ENCODE measurements at places on chromosomes 12 and 14.
A peak's percentile ranks its signal among the peaks of the same experiment; 100 is the strongest.

DNA sequence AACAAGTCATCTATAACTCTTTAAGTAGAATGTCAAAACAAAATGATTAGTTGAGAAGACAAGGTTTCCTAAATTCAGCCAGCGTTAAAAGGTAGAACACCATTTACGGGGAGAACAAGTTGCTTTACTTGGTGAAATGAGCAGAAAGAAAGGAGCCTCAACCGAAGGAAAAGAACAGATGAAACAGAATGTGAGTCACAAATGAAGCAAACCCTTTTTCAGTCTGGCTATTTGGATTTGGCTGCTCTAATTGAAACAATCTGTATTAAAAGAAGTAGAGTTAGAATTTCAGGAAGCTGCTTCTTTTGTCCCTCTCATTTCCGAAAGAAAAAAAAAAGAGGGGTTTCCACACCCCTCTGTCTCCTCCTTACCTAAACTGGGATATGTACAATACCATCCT lies 34.6 kb downstream of the CEP128 start:
- DNase-seq = no peak

DNA sequence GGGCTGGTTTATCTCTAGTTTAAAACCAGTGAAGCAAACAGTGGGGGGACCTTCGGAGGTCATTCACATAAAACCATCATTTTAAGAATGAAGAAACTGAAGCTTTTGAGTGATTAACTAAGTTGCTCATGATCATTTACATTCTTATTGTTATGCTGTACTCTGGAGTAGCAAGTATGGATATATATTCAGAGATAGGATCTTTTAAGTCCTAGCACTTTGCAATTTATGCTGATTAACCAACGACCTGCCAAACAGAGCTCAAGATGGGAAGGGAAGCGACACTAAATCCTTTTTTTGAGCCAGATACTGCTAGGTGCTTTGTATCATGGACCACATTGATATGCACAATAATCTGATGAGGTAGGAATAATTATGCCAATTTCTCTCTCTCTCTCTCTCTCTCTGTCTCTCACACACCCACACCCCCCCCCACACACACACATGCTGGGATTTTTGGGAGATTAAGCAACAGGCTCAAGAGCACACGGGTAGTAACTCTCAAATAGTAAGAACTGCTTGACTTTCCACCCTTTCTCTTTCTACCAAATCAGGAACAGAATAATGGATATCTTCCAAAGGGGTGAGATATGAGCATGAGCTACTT lies 303.4 kb downstream of the APAF1 start:
- DNase-seq = no peak

- DNase-seq = no peak
Observed at GRCh38 chr14:36129181-36129580, 47.3 kb downstream of the PTCSC3 start.

DNA sequence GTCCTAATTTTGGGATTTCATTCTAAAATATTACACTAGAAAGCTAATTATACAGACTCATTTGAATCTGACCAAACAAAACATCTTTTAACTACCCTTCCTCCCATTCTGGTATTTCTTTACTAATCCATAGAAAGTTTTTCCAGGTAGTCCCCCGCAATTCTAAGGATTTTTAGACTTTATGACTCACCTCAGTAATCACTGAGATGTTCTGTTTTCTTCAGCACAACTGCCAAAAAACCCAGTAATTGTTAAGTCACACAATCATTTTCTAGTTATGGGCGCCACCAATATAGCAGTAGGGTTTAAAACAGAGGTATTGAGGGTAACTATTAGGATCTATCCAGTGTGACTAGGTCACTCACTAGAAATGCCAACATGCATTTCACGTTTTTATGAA lies 1.6 kb upstream of the ARID4A start:
- no peak for DNase-seq

GRCh38 chr12:3464561-3464960 lies 26.4 kb upstream of the PRMT8 start:
- DNase-seq = no peak

GRCh38 chr12:2753536-2753935 lies 41.2 kb upstream of the FKBP4 start:
- no peak for DNase-seq

DNA sequence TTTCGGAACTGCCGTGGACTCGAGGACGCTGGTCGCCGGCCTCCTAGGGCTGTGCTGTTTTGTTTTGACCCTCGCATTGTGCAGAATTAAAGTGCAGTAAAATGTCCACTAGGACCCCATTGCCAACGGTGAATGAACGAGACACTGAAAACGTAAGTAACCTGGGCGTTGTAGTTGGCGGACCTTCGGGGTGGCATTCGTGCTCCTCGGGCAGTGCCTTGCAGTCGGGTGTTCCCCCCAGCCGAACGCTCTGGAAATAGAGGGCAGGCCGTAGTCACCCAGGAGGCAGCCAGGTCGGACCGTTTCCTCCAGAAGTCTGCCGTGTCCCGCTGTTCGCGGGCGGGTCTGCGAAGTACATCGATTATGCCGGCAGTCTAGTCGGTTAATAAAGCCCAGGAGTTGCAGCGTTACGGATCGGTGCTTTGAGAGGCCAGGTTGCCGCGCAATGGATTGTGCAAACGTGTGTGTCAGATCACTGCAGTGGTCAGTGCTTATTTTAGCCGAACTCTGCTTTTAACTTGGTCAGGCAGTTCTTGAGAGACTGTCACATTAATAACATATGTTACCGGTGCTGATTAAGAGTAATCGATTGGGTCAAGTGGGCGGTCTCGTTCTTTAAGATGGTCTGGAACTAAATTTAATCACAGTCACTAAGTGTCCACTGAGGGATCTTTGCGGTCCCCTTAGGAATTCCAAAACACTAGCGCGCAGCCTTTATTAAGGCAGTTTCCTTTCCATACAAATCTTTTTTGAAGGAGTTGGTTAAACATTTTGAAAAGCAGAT lies 906 bp downstream of the MARK3 start:
- peak; percentile 47 for DNase-seq

GRCh38 chr12:2858944-2859421 lies 2.1 kb upstream of the TEX52 start:
- DNase-seq = no peak

DNA sequence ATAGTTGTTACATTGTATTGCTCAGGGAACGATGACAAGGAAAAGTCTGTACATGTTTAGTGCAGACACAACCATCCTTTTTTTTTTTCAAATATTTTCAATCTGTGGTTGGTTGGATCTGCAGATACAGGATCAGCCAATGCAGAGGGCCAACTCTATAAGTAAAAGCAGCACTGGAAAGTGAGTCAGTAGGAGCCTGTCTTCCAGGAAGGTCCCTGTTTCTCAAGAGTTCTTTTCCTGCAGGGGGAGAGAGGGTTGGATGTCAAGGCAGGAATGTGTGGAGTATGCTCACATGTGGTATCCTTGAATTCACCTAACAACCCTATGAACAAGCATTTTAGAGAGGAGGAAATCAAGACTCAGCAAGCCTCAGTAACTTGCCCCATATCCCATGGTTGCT lies 409.1 kb downstream of the NPAS3 start:
- no peak for DNase-seq

DNA sequence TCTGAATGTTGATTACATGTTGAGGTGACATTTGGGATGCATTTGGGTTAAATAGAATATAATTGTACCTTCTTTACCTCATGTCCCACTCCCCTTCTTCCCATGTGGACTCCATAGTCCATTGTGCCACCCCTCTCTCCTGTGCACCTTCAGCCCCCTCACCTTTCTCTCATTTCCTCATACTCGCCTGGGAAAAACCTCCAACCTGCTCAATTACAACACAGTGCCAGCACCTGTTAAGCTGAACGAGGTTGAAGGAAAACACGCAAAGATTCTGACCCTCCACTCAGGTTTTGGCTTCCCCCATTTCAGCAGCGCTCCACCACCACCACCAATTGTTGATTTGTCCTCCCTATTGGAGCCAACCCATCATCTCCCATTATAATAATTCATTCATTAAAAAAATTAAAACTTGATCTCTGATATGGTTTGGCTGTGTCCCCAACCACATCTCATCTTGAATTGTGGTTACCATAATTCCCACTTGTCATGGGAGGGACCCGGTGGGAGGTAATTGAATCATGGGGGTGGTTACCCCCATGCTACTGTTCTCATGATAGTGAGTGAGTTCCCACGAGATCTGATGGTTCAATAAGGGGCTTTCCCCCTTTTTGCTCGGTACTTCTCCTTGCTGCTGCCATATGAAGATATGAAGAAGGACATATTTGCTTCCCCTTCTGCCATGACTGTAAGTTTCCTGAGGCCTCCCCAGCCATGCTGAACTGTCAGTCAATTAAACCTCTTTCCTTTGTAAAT lies 33.7 kb upstream of the PPP2R5C start:
- DNase-seq = no peak

DNA sequence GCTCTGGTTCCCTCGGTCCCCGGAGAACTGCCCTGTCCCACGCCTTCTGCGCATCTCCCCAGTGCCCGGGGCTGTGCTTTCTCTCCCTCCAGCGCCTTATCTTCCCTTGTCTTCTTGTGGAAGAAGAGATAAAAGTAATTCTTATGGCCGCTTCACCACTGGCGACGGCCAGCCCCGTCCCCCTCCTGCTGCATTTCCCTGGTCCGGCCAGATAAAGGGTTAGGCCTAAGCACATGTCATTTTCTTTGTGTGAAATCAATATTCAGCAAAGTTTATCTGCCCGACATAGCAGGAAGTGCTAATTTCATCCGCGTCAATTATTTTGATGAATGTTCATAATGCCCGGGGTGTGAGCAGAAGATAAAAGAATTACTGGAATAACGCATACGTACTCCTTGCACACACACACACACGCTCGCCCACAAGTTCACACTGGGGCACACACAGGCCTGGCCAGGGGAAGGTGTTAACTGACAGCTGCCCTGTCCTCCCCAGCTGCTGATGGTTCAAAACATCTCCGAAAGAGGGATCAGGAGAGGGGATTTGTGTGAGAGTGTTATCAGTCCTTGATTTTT lies 177.7 kb upstream of the LHX5 start:
- no peak for DNase-seq

DNA sequence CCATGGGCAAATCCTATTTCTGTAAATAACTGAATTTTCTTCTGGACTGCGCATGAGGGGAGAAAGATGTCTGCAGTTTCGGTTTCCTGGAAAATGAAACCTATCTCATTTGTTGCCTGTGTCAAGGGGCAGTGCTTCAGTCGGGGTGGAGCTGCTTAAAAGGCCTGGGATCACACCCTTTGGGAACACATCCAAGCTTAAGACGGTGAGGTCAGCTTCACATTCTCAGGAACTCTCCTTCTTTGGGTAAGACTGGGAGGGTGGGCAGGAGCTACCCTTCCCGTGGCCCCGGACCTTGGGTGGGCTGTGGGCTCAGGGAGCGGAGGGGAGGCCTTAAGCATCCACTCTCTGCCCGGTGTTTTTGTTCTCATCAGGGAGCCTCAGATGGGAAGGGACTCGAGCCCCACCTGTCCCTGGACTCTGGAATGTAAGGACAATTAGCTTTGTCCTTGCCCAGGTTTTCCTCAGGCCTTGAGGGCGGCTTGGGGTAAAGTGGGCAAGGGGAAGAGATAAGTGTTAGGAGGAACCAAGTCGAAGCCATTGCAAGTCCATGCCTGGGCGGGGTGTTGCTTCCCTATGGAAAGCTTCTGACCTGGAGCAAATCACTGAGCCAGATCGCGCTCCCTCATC lies at the start of gene IFI27:
TSS of gene IFI27 (plus strand) at position 185 of the 630 bp plus-strand sequence.
- no peak for DNase-seq

DNA sequence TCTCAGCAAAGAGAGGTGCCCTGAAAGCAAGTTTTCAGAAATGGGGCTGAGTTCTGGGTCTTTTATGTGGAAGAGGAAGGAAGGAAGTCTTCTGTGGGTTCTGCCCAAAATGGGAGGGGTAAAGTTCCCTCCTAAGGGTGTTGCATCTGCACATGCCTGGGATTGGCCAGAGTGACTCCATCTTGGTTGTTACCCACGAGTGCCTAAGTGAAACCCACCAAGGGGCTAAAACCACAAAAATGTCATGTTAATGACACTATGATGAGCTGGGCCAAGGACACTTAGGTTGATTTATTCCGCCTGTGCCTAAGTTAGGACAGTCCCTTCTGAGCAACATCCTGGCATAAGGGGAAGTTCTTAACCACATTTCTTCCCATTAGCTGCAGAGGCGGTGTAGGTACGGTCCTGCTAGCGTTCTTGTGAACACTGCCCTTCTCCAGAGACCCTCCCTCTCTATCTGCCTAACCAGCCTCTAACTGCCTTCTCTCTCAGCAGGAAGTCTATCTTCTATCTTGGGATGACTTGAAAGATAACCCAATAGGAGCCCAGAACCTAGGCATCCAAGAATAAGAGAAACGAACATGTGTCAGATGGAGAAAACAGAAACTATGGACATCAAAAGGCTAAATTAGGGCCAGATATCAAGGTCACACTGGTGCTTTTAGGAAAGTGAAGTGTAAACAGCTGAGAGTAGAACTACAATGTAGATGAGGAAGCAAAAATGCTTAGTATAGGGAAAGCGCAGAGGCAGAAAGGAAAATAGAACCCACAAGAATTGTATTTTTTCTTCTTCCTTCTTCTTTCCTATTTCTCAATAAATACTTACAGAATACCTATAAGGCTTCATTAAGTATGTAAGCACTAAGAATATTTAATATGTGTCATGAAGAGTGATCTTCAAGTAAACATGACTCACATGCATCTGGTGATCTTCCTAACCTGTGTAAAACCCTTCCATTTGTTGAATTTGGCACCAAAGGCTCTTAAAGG lies 104.2 kb upstream of the AMN1 start:
- no peak for DNase-seq

DNA sequence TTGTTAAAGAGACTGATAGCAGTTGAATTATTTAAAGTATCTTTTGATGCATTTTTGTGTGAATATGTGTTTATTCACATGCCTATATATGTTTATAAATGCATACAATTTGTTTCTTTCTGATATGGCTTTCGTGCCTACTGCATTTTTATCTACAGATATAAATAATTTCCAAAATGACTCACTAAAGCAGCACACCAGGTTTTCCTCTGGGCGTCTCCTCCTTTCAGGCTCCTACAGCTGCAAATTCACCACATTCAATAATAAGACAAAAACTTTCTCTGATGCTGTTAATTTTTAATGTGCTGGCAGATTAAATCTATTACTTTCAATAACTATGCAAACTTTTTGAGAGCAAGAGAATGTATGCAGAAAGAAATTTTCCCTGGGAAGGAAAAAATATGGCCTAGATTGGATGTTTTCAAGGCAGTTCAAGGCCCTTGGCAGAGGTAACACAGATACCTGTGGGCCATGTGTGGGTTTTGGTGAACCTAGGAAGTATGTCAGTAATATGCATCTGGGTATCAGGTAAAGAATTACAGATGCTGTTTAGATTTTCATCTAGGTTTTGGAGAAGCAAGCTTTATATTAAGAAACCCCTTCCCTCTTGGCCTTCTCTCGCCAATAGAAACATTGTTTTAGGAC lies 381.8 kb downstream of the EGLN3 start:
- no peak for DNase-seq

- no peak for DNase-seq
Observed at GRCh38 chr14:29752221-29752923, 175.3 kb downstream of the PRKD1 start.

DNA sequence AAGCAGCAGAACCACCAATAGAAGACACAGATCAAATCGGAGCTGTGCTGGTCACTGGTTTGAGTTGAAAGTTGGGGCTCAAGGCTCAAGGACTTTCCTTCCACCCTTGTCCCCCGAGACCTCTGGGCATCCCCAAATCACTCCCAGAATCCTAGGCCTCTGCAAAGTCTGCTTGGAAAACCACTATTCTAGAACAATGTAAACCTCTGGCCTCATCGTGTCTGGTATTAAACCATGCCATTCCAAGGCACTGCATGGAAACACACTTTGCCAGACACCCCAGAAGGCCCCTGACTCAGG lies 288.0 kb downstream of the DPF3 start:
- DNase-seq = no peak

GRCh38 chr14:105072381-105072861 lies 7.2 kb upstream of the GPR132 start:
- DNase-seq = no peak

- peak; percentile 12 for DNase-seq
Observed at GRCh38 chr14:41586237-41586636, 20.4 kb upstream of the LRFN5 start.
